ENCODE measurements at places on chromosomes 12 and 14.

DNA sequence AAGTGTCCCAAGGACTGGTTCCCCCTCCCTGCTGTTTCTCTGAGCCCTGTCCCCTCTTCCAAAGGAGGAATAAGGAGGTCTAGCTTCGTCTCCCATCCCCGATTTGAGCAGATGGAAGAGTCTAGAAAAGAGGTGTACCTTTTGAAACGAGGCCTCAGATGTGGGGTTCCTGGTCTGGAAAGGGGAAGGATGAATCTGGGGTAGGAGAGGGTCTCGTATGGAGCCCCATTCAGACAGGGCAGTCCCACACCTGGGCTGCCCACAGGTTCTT is 13.3 kb downstream of the MEG3 start:
- DNase-seq, result no peak

DNA sequence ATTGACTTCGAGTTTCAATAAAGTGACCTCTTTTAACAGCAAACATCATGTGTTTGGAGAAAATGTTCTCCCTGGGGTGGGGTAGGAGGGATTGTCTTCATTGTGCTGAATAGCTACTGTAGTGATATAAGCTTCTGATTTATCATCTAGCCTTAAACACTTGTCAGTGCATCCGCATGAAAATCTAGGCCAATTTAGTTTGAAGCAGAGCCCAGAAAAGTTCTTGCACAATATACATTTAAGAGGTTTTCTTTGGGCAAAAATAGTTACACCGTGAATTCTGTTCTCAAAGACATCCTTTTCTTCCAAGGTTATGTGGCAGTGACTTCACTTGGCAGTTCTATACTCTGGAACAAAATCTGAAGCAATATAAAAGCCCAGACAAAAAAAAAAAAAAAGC is 136.0 kb upstream of the IFNG-AS1 start:
- no peak for DNase-seq

GRCh38 chr14:44422699-44423098 is 84.4 kb downstream of the FSCB start:
- DNase-seq, result no peak

- DNase-seq, result no peak
These were observed 71.5 kb upstream of the DCD start for GRCh38 chr12:54719691-54720090.

- no peak for DNase-seq
These were observed 6.2 kb downstream of the PLEK2 start for GRCh38 chr14:67405771-67406170.

GRCh38 chr12:80293347-80293746 is 150.7 kb upstream of the PTPRQ start:
- no peak for DNase-seq

DNA sequence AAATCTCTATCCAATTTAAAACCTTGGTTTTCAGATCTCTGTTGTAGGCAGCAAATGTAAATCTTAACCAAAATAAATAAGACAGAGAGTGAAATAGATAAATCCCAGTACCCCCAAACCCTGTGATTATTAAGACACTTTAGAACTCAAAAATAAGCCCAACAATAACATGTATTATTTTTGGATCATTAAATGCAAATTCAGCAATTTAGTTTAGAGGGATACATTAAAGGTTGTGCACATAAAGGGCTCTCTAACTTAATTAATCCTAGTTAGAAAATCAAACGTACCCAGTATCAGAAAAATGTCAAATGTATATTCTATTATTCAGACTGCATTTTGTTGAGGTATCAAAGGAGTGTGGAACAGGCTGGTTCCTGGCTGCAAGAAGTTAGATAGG is 416.8 kb downstream of the SLC16A7 start:
- no peak for DNase-seq

- DNase-seq, result no peak
These were observed 13.0 kb downstream of the FGD6 start for GRCh38 chr12:95204141-95204866.

- no peak for DNase-seq
These were observed 8.7 kb downstream of the MARK3 start for GRCh38 chr14:103393676-103394626.

GRCh38 chr12:88417531-88417930 is 162.7 kb downstream of the KITLG start:
- no peak for DNase-seq

DNA sequence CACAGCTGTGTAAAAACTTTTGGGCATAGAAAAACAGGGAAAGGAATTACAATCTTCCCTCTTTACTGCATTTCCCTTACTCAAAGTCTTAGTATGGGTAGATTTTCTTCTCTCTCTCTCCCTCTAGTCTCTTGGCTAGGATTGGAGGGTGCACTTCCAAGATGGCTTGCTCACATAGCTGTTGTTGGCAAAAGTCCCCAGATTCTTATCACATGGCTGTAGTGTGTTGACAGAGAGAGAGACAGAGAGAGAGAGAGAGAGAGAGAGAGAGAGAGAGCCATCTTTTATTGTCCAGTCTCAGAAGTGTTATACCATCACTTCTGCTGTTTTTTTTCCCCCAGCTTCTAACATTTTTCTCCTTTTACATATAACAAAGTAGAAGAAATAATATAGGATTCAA is 6.3 kb upstream of the OR4E2 start:
- DNase-seq, result no peak

Measured in activated T-cell treated with anti-CD3 and anti-CD28 coated beads for 48 hours (primary cell).